ENCODE measurements at places on chromosomes 7 and 10.

GRCh38 chr10:90652519-90652918 lies 205.3 kb downstream of the HTR7 start:
- DNase-seq = no peak

GRCh38 chr7:106855540-106856132 lies 9.4 kb upstream of the PIK3CG start:
- DNase-seq = no peak

GRCh38 chr10:33263453-33263852 lies 71.0 kb downstream of the NRP1 start:
- DNase-seq = no peak

GRCh38 chr10:123393170-123393569 lies 239.0 kb downstream of the BUB3 start:
- no peak for DNase-seq

- DNase-seq = no peak
Measured at GRCh38 chr10:102334101-102334500, 61.4 kb upstream of the NFKB2 start.

- no peak for DNase-seq
Measured at GRCh38 chr7:42016517-42016916, 220.5 kb downstream of the GLI3 start.

GRCh38 chr7:17063045-17063383 lies 181.2 kb upstream of the AGR3 start:
- no peak for DNase-seq

- no peak for DNase-seq
Measured at GRCh38 chr7:145036604-145037405, 201.0 kb upstream of the TPK1 start.

GRCh38 chr10:28095791-28096378 lies 97.0 kb upstream of the ODAD2 start:
- DNase-seq = no peak

- DNase-seq = no peak
Measured at GRCh38 chr10:112288486-112288885, 5.3 kb downstream of the TECTB start.

DNA sequence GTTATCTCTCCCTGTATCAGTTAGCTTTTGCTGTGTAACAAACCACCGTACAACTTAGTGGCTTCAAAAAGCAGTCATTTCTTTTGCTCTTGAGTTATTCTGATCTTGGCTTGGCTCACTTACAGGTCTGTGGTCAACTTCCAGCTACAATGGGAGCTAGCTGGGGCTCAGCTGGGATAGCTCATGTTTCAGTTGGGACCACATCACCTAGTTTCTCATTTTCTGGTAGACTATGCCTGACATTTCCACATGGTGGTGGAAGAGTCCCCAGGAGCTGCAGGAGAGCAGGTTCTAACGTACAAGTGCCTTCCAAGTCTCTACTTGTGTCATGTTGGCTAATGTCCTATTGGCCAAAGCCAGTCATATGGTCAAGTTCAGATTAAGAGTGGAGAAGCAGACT lies 25.8 kb upstream of the PIP4K2A start:
- no peak for DNase-seq

DNA sequence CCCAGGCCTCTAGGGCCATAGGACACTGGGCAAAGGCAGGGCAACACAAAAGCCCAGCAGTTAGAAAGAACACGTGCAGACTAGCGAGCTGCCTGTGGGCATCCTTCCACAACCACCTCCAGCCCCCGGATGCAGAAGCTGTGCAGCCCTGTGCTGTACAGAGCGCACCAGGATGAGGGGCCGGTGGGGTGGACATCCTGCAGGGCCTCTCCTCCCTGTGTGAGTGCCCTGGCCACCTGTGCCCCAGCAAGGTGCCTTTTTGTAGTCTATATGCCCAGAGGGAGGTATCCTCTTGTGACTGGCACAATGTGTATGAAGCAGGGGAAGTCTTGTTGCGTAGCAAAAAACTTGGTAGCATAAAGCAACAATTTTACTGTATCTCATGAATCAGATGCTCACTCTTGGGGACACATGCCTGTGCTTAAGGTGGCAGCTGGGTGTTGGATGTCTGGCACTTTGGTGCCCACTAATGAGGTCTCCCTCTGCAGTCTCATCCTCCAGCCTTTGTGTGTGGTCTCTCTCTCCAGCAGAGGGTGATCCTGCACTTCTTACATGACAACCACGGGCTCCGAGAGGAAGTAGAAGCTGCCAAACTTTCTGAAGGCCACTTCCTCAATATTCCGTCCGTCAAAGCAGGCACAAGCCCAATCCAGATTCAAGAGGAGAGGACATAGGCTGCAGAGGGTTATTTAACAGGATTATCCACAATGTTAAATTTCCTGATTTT lies 8.7 kb downstream of the NCAPG2 start:
- DNase-seq = peak; percentile 4

GRCh38 chr10:90199093-90199492 lies 497.7 kb downstream of the KIF20B start:
- DNase-seq = no peak

All from effector CD8-positive, alpha-beta T cell (primary cell).